ENCODE measurements at places on chromosomes 13 and 19.

DNA sequence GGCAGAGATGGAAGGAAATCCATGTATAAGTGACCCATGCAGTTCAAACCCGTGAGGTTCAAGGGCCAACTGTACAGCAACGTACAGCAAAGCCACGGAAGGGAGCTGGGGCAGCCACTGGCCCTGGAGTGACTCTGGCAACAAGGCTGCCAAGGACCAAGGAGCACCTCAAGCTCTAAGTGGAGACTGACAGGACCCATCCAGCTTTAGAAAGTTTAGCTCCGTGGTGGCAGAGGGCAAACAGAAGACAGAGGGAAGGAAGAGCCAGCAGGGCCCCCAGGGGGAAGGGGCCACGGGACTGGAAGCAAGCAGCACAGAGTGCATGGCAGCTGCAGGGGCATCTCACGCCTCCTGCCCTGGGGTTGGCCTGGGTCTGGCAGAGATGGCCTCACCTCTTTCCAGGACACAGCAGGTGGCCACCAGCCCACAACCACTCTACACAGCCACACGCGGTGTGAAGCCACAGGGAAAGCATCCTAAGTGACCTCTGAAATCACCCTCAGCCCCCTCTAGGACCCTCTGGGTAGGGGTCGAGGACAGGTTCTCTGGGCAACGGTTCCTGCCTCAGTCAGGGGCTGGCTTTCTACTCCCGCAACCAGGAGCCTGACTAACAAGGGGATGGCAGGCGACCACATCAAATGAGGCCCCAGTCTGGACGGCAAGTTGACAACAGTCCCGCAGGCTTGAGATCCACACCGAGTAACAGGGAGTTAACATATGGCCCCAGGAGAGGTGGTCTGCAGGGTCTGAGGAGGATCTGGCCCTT lies 3.8 kb downstream of the MIER2 start:
- no peak for DNase-seq

DNA sequence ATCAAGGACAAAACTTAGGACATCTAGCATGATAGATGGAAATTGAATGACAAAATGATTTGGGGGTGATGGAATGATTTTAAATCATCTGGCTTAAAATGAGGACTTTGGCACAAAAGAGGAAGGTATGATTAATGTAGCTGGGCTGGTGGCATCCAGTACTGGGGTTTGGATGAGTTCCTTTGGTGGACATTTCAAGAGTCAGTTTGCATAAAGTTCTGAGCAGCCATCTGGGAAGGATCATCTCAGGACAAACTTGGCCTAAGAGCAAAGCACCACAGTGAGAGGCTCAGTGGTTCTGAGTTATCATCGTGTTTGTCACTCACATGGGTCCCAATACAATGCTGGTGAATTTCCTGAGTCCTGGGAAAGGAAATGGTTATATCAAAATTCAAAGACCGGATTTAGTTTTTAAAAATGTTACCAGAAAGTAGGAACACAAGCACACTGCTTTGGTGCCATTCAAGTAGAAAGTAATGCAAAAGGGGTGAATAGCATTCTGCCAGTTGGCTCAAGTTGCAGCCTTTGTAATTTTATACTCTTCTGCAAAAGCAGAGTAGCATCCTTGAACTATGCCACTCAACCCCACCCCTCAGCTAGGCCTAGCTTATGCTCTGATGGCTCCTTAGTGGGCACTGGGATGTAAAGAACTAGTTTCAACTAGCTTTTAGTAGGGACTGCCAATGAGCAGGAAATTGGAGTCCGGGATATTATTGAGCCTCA lies 219.0 kb downstream of the COG6 start:
- no peak for DNase-seq

DNA sequence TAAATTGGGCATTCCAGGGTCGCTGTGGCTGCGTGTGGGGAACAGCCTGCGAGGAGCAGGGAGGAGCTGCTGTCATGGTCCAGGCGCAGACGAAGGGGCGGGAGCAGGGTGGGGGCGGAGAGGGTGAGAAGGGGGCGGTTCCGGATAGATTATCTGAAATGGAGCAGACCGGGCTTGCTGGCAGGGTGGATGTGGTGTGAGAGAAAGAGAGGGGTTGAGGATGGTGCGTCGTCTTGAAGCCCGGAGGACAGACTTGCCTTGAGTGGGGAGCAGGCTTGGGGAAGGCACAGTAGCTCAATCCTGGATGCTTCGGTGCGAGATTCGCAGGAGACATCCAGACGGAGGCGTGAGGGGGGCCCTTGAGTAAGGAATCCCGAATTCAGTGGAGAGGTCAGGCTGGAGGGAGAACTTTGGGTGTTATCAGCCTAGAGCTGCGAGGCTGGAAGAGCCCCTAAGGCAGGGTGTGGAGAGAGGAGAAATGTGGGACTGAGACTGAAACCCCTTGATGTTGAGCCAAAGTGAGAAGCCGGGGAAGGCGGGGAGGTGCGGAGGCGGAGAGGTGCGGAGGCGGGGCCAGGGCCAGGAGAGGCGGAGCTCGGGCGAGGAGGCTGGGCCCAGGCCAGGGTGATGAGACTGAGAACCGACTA lies 40.6 kb downstream of the DPF1 start:
- DNase-seq: no peak

DNA sequence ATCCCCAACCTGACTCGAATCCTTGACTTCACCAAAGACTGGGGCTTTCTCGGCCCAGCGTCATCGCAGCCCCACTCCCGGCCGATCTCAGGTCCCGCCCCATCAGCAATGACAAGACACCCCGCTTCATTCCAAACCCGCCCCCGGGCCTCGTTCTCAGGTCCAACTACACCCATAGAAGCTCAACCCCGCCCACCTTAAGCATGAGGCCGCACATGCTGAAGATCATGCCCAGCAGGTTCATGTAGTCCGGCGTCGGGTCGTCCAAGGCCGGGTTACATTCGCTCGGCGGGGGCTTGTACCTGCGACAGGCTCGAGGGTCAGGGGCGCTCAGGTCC lies 2.3 kb downstream of the WDR83 start:
- DNase-seq: peak; percentile 22

DNA sequence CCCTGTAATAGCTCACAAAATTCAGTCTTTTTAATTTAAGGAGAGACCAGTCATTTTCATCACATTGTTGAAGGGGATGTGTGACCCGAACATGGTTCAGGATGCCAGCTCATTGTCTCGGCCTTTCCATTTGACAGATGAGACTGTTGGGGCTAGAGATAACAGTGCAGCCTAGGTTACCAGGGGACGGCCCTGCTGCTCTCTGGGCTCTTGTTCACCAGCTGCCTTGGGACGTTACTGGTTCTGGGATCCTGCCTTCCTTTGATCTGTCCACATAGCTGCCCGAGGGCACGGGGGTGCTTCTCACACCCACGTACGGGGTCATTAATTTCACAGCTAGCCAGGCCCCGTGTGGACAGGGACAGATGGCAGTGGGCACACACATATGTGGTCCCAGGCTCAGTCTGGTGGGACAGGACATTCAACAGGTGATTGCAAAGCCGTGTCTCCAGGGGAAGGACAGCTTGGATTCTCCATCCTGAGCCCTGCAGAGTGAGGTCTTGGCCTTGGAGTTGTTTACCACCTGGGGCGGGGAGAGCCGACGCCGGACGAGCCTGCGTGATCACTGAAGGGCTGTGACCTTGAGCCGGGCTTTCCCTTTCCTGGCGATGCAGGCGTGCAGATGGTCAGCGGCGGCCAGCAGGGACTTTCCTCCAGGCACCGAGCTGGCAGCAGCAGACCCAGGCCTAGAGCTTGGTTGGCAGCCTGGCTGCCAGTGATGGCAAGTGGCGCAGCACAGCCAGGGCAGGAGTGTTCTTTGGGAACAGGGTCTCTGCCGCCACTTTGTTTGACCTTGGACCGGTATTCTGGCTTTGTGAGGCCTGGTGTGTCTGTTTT lies 26.7 kb upstream of the NPAS1 start:
- DNase-seq: no peak

DNA sequence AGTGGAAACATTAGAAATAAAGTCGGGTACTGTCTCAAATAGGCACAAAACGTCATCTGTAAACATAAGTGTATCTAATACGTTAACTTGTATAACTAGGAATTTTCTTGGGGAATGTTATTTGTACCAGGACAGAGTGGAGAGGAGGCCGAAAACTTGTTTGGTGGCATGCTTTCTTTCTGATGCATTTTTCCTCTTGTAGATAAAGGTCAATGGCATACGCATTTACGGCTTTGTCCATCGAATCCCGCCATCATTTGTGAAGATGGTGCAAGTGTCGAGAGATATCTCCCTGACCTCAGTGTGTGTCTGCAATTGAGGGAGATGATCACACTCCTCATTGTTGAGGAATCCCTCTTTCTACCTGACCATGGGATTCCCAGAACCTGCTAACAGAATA lies 4.7 kb downstream of the LGALS13 start:
- DNase-seq: no peak

GRCh38 chr13:25149711-25150110 lies 22.4 kb downstream of the AMER2 start:
- no peak for DNase-seq

GRCh38 chr19:18879579-18880373 lies 16.2 kb downstream of the CERS1 start:
- peak; percentile 78 for DNase-seq

GRCh38 chr13:39955560-39955959 lies 300.1 kb downstream of the COG6 start:
- DNase-seq: no peak

- DNase-seq: no peak
These were observed 29.8 kb downstream of the ADGRE2 start for GRCh38 chr19:14748601-14749000.

GRCh38 chr19:29277102-29277501 lies 64.2 kb upstream of the UQCRFS1 start:
- peak; percentile 26 for DNase-seq

GRCh38 chr19:37304190-37304883 lies 66.6 kb upstream of the ZNF527 start:
- DNase-seq: no peak

DNA sequence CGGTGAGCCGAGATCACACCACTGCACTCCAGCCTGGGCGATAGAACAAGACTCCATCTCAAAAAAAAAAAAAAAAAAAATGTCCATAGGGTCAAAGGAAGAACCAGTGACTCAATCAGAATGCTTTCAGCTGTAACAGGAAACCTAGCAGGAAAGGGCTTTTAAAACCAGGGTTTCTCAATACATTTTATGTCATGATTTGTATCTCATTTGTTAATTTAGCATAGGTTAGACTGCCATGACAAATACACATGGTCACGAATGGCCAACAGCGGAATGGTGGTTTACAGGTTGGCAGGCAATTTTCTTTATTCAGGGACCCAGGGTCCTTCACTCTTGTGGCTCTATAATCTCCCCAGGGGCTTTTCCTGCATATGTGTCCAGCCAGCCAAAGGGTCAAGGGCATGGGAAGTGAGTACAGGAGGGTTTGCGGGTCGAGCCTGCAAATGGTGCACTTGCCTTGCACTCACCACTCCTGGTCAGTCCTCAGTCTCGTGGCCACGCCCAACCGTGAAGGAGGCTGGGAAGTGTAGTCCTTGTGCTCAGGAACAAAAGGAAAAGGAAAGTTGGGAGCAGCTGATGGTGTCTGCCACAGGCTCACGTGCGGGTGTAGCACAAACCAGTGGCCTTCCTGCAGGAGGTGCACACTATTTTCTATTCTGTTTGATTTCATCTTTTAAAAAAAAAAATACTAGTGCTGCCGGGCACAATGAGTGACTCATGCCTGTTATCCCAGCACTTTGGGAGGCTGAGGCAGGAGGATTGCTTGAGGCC lies 14.8 kb downstream of the DHX34 start:
- no peak for DNase-seq

Data from RPMI8226 (cell line).